ENCODE measurements at places on chromosomes 1 and 21. TPM values are rescaled to one million over a fixed set of nuclear protein-coding genes. Genes with fewer than 3 reads are reported as not detected.

HPCA gene
- not detected for polyA plus RNA-seq

LDLRAD2 gene
- not detected for polyA plus RNA-seq

WASF2 gene
- polyA plus RNA-seq, result 81.1 TPM

STYXL2 gene
- polyA plus RNA-seq, result not detected

All from CD4-positive, alpha-beta memory T cell (primary cell).